ENCODE measurements at places on chromosomes 1 and 21. TPM values are rescaled to one million over a fixed set of nuclear protein-coding genes. Genes with fewer than 3 reads are reported as not detected.

GRCh38 chr1:193590102-193590501 lies 403.7 kb upstream of the B3GALT2 start:
- no peaks in the 10 kb centered on the region for H3K36me3 ChIP-seq
- no peaks in the 10 kb centered on the region for H3K27me3 ChIP-seq
- no peak for DNase-seq

GRCh38 chr1:72283307-72284083 lies 1.2 kb upstream of the NEGR1 start:
- DNase-seq, result peak; percentile 87
- H3K27me3 ChIP-seq, result no peaks in the 10 kb centered on the region
- peak overlapping the region; percentile 98 for H3K4me3 ChIP-seq
- H3K36me3 ChIP-seq, result no peaks in the 10 kb centered on the region
- H3K4me1 ChIP-seq, result no peaks in the 10 kb centered on the region

DNA sequence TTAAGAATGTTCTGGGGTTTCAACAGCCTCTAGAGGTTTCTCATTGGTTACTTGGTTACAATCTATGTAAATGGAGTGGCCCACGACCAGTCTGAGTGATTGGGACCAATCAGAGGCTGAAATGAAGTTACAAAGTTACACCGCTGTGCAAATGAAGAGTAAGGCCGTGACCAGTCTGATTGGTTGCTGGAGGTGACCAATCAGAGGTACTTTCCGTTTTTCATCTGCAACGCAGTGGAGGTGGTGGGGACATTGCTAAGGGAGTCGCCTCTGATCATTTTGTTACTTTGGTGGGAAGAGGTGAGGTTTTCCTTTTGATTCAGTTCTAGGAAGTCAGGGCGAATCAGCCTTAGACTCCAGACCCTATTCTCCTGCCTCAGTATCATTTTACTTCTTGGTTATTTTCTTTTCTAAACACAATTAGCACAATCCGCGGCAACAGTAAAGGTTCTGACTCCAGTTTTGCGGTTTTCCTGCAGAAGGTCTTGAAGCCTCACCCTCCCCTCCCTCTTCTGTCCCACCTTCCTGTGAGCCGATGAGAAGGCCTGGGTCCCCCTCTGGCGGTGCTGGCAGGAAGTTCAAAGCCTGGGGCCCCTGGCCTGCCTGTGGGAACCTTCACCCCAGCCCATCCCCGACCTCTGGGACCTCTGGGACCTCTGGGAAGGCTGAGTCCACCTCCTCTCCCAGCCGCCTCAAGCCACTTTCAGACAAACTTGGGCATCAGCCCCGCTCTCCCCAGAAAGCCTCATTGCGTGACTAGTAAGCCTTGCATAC lies 38.7 kb upstream of the TTC34 start:
- no peak overlapping the region for H3K27ac ChIP-seq
- H3K4me3 ChIP-seq, result no peak overlapping the region
- DNase-seq, result no peak

DNA sequence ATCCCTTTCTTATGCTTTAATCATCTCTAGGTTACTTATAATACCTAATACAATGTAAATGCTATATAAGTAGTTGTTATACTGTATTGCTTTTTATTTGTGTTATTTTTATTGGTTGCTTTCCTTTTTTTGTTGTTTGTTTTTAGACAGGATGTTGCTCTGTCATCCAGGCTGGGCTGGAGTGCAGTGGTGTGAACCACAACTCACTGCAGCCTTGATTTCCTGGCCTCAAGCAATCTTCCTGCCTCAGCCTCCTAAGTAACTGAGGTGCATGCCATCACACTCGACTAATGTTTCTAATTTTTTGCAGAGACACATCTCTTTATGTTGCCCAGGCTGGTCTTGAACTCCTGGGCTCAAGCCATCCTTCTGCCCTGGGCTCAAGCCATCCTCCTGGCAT lies 26.9 kb downstream of the KRTAP19-8 start:
- H3K27ac ChIP-seq, result no peak overlapping the region
- no peaks in the 10 kb centered on the region for H3K27me3 ChIP-seq

- H3K4me1 ChIP-seq, result no peaks in the 10 kb centered on the region
- no peaks in the 10 kb centered on the region for H3K36me3 ChIP-seq
- no peak overlapping the region for H3K4me3 ChIP-seq
- no peak overlapping the region for H3K27ac ChIP-seq
- DNase-seq, result no peak
- H3K27me3 ChIP-seq, result peaks cover 5% of the 10 kb centered on the region
These were observed 28.0 kb upstream of the PLCH2 start for GRCh38 chr1:2448098-2448445.

DNA sequence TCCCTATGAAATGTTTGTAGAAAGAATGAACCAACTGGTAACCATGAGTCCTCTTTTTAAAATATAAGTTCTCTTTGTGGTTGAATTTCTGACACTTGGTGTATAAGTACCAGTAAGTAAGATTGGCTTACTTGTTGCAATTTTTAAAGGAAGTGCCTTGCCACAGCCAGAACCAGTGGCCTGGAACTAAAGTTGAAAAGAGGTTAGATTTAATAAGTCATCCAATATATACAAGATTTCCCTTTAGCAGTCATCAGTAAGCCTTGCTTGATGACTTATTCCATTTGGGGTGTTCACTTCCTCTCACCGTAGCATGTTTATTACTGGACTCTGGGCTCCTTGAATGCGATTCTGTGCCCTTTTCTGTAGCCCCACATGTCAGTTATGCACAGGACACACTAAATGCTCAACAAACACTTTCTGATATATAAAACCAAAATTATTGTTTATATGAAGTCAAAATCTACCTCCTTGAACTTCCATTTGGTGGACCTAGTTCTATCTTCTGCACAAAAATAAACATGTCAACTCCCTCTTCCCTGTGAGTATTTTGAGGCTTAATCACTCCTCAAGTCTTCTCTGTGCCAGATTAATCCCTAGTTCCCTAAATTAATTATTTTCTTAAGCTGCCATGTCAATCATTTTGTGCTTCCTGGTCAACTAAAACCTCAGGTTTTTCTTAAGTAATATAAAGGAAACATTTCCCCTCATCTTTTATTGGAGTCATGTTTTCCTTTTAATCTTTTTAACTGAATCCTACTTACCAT lies 218.1 kb downstream of the ST6GALNAC3 start:
- no peak overlapping the region for H3K4me3 ChIP-seq
- peaks cover 3% of the 10 kb centered on the region for H3K4me1 ChIP-seq
- no peak overlapping the region for H3K27ac ChIP-seq
- H3K27me3 ChIP-seq, result no peaks in the 10 kb centered on the region
- H3K36me3 ChIP-seq, result no peaks in the 10 kb centered on the region

GRCh38 chr1:19888112-19888511 lies 5.9 kb downstream of the OTUD3 start:
- H3K27ac ChIP-seq, result no peak overlapping the region
- H3K27me3 ChIP-seq, result no peaks in the 10 kb centered on the region
- peaks cover 13% of the 10 kb centered on the region for H3K36me3 ChIP-seq
- no peak overlapping the region for H3K4me3 ChIP-seq
- DNase-seq, result no peak

- peak; percentile 79 for DNase-seq
- no peaks in the 10 kb centered on the region for H3K4me1 ChIP-seq
- H3K27me3 ChIP-seq, result no peaks in the 10 kb centered on the region
- no peak overlapping the region for H3K4me3 ChIP-seq
- no peaks in the 10 kb centered on the region for H3K36me3 ChIP-seq
These were observed 2.6 kb upstream of the TOR3A start for GRCh38 chr1:179079113-179079761.

- peak; percentile 29 for DNase-seq
- no peaks in the 10 kb centered on the region for H3K36me3 ChIP-seq
- H3K27ac ChIP-seq, result no peak overlapping the region
- peaks cover 3% of the 10 kb centered on the region for H3K4me1 ChIP-seq
These were observed 80.5 kb downstream of the HSF2BP start for GRCh38 chr21:43578677-43579303.

DNA sequence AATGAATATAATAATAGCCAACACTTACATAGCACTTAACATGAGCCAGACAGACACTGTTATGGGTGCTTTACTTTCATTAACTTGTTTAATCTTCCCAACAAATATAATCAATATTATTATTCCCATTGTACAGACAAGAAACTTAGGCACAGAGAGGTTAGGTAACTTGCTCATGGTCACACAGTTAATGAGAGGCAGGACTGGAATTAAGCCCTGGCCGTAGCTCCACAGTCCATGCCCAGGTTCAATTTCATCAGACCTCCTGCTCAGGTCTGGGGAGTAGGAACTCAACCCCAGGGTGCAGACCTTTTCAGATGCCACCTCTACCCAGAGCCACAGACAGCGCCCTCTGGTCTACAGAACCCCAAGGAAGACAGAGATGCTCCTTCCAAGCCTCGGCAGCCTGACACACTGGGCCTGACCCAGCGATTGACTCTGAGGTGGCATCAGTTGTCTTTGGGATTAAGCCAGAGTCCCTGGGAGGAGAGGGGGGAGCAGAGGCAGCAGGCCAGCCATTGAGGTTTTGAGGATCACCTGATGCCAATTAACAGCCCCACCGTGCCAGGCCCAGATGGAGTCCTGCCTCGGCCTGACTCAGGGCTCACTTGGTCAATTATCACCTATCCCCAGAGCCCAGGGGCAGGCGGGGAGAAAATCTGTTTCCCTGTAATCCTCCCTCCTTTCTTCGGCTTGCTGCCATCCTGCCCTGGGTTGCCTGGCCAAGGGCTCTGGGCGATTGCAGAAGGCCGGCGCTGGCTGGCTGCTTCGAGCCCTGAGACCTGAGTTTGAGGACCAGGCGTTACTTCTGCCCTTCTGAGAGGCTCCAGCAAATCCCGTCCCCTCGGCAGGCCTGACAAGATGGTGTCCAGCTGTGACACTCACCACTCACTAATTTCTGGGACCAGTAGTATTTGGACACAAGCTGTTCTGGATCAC lies 116.7 kb downstream of the LACTBL1 start:
- H3K4me3 ChIP-seq, result no peak overlapping the region
- no peaks in the 10 kb centered on the region for H3K36me3 ChIP-seq
- no peaks in the 10 kb centered on the region for H3K27me3 ChIP-seq
- no peaks in the 10 kb centered on the region for H3K4me1 ChIP-seq

Gene OR2T29
- not detected for total RNA-seq

Gene PEAR1
- total RNA-seq, result 17.2 TPM

Data from kidney (tissue), 22 donors.